AG08396 (cell line): ENCODE measurements at places on chromosomes 5 and 9.

GRCh38 chr9:123327697-123328100 lies 28.3 kb upstream of the CRB2 start:
- no peak for DNase-seq

DNA sequence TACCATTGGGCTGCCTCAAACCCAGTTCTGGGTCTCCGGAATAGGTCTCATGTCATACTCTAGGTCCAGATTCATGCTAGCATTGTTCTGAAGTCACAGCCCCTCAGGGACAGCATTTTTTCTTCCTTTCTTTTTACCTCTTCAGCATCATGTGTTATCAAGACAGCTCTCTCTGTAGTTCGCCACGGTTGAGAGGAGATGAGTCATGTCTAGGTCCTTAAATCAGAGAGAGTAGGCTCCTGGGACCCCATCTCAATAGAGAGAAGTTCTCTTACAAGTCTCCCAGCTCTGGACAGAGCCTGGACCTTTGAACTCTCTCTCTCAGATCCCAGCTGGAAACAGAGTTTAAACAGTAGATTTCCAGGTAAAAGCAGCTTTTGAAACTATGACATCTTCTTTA lies 332.4 kb upstream of the CD180 start:
- no peak for DNase-seq

DNA sequence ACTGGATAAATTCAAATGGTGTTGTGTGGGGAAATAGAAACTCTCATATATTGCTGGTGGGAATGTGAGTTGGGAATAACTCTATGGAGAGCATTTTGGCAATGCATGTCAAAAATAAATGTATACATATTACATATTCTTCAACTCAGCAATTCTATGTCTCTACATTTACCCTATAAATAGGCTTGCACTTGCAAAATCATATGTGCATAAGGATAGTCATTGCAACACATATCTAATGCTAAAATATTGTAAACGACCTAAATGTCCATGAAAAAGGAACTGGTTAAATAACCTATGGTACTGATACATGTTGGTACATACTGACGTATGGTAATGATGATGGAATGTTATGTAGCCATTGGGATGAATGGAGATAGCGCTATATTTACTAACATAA lies 94.5 kb upstream of the CHD1 start:
- no peak for DNase-seq

DNA sequence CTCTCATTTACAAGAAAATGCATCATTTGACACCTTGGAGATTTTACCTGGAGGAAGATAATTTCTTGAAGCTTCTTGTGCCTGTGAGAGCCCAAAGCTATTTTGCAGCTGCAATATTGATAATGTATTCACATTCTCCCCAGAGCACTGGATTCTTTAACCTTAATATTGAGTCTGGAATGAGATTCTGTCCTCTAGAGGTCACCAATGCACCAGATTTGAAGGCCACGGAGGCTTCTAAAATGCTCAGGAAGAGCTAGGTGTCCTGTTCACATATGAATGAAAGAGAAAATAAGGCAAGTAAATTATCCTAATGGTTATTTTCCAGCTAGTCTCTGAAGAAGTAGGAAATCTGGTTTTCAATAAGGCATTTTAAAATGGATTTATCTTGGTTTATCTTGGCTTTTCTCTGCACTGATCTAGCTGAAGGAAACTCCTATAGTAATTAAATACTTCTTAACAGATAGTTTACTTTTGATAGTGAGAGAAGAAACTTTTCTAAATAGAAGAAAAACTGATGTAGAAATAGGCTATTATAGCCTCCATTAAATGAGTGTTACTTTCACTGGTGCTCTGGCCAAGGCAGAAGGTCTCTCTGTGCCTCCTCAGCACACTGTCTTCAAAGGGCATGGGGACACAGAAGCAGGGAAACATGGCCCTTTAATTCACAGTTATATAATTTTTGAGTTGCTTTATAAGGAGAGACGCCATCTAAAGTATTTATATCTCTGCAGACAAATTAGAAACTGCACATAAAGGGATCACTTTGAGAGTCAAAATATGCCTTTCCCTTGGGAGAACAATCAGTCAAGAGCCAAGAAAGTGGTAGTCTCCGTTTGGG lies 297.0 kb upstream of the ACTBL2 start:
- peak; percentile 36 for DNase-seq

- no peak for DNase-seq
Observed at GRCh38 chr9:120336021-120336752, 243.8 kb downstream of the CDK5RAP2 start.

DNA sequence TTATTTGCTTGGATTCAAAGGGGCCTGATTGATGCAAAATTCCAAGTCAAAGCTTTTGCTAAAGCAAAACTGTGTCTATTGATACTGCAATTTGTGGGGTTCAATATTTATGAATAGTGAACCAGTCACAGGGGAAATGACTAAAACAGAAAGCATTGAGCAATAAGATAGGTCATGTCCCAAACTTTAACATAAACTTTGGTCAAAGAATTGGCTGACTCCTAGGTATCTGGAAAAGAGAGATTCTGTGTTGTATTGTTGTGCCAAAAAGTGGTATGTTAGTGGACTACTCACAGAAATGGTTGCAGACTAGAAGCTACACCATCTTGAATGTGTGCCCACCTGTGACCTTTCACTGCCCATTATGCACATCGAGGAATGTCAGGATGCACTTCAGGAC lies 585.5 kb upstream of the RGMB start:
- DNase-seq = peak; percentile 7

- no peak for DNase-seq
Observed at GRCh38 chr9:114779352-114779845, 26.4 kb downstream of the TNFSF15 start.

DNA sequence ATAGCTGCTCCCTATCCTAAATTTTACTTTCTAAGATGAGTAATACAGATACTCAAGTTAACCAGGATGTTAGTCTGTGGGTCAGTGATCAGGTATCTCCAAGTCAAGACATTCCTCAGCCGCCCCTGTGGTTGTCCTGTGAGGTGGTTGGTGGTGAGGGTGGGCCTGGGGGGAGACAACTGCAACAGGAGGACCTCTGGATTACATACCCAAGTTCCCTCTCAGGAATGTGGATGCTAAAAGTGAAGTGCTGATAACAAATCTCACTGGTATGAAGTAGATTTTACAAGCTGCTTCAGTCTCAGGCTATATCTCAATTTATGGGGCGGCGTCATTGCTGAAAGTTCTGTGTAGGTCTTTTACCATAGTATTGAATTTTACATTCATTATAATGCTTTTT lies 38.3 kb downstream of the SLC1A3 start:
- no peak for DNase-seq

- peak; percentile 71 for DNase-seq
Observed at GRCh38 chr5:160467555-160468362, 46.1 kb downstream of the PTTG1 start.

DNA sequence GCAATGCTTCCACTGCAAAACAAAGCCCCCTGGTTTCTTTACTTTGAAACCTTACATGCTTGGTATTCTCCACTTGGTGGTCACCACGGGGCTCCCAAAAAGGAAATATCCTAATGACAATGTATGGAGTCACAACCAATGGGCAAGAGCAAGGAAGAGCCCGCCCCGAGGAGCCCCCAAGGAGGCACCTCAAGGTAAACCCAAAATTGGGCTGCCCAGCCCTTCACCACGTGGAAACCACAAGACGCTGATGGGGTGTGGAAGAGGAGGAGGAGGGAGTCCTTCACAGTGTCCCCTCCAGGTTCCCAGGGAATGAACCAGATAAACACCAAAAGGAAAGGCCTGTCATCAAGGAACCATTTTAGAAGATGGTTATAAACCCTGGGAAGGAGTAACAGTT lies 3.8 kb downstream of the ROR2 start:
- DNase-seq = no peak

GRCh38 chr9:12715268-12715667 lies 22.1 kb downstream of the TYRP1 start:
- no peak for DNase-seq

DNA sequence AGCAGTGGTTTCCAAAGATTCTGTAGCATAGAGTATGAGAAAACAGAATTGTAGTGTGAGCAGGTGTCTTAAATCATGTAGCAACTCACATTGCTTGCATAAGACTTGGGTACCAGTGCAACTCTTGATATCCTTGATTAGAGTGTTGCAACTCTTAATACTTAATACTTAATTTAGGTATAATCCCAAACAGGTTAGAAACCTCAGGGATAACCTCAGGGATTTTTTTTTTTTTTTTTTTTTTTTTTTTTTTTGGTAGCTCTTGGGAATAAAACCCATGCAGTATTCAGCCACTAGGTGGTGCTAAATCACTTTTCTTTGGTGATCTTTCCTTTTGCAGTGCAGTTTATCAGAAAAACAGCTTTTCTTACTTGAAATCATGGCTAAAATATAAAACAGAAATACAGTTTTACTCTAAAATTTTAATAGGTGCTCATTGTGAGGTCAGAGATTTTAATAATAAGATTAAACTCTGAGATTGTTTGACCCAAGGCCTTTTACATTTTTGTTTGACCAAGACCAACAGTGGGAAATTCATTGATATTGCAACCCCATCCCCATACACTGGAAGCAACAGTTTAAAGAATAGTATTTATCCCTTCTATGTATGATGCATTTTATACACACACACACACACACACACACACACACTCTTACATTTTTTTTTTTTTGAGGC lies 55.3 kb downstream of the ERAP1 start:
- DNase-seq = peak; percentile 29

- peak; percentile 85 for DNase-seq
Observed at GRCh38 chr9:33161011-33161588, 6.0 kb downstream of the B4GALT1 start.

GRCh38 chr9:117120061-117120460 lies 294.8 kb downstream of the ASTN2 start:
- DNase-seq = no peak

DNA sequence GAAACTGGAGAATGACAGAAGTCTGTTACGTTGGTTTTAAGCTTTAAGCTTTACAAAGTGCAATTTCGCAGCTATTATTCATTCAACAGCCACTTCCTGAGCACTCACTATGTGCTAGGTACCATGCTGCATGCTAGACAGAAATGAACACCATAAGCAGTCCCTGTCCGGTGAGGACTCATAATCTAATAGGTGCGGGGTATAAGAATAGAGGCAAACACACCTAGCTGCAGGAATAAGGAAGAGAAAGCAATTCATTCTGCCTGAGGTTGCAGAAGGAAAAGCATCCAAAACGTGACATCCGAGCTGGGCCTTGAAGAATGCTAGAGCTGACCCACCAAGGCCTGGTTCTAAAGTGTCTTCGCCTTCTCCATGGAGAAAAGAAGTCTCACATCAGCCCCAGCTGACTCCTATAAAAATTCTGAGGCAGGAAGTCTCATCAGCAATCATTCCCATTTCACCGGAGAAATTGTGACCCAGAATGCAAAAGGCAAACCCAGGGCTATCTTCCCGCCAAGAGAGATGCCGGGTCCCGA lies 542 bp downstream of the FKBP15 start:
- no peak for DNase-seq

DNA sequence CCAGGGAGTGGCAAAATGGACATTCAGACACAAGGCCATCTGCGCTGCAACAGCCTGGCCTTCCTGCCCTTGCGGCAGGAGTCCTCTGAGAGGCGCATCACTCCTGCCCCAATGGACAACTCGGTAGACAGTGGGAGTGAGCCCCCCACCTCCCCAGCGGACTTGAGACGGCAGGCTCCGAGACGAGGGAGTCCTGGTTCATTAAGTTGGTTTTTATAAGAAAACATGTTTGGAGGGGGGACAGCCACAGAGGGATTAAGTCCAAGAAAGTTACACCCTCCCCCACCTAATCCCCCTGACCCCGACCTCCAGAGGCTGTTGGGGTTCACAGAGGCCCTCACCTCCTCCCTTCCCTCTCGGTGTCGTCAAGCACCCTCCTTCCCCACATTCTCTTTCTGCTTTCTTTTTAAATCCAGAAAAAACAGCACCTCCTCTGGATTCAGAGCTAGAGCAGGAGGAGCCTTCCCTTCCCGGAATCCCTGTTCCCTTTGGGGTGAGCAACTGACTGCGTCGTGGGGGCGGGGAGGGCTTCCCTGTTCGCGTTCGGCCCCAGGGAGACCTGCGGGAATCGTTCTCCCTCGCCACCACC lies 1.8 kb upstream of the EGR1 start:
- peak; percentile 8 for DNase-seq

GRCh38 chr5:8685704-8686103 lies 816.8 kb downstream of the MTRR start:
- DNase-seq = no peak

DNA sequence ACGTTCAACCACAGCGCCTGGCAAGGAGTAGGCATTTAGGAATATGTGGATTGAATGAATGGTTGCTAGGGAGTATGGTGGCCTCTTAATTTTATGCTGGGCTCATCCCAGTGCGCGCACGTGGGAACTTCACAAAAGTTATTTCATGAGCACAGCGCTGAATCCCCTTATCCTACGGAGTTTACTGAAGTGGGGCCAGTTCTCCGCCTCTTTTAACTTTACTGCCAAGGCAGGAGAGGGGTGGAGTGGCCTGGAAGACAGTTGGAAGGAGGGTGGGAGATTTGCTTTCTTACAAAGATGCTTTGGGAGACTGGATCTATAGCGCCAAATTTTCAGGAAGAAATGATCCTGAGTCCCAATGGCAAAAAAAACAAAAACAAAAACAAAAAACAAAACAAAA lies 326.5 kb downstream of the SH3GL2 start:
- no peak for DNase-seq

GRCh38 chr5:143860211-143860610 lies 48.2 kb downstream of the HMHB1 start:
- DNase-seq = no peak

DNA sequence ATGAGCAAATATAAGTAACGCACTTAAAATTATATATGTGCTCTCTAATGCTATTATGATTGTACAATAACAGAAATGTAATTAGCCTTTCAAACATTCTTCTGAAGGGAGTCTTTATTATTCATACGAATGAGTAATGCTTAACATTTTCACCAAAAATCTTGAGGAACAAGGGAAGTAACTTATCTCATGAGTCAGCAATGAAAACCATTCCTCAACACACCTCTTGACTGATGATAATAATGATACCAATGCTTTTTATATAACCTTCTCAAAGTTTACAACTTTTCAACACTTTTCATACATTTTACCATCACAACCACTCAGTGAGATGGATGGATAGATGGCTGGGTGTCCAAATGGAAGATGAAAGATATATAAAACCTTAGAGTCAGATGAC lies 369.3 kb downstream of the BNC2 start:
- DNase-seq = no peak

GRCh38 chr5:151625285-151625684 lies 34.2 kb upstream of the FAT2 start:
- no peak for DNase-seq

DNA sequence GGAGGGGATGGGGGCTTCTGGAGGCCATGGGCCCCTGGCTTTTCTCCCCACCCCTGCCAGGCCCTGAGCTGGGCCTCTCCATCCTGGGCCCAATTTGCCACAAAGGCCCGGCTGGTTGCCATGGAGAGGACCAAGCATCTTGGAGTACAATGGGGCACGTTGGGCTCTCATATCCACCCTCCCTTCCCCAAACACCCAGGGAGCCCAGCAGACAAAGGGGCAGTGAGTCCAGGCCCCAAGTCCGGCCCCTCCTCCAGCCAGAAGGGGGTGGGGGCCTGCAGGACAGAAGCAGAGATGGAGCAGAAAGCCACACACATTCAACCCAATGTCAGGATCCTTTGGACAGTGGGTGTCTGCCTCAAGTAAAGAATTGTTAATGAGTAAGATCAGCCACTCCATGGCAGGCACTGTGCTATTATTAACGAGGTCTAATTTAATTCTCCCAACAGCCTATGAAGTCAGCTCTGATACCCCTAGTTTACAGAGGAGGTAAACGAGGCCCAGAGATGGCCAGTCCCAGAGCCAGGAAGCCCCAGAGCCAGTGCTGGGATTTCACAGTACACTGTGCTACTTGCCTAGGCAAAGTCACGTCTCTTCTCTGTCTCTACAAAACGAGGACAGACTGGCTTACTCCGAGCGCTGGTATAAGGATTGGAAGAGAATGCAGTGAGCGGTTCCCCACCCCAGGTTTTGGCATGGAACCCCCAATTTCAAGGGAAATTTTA lies 2.3 kb downstream of the CRB2 start:
- no peak for DNase-seq
